ENCODE measurements at places on chromosomes 2 and 18.

GRCh38 chr2:236161531-236161930 lies 6.7 kb downstream of the GBX2 start:
- no peak for DNase-seq

- DNase-seq = no peak
Measured at GRCh38 chr18:64330161-64330560, 181.3 kb upstream of the LINC00305 start.

GRCh38 chr18:8821531-8821930 lies 116.2 kb downstream of the MTCL1 start:
- DNase-seq = no peak

DNA sequence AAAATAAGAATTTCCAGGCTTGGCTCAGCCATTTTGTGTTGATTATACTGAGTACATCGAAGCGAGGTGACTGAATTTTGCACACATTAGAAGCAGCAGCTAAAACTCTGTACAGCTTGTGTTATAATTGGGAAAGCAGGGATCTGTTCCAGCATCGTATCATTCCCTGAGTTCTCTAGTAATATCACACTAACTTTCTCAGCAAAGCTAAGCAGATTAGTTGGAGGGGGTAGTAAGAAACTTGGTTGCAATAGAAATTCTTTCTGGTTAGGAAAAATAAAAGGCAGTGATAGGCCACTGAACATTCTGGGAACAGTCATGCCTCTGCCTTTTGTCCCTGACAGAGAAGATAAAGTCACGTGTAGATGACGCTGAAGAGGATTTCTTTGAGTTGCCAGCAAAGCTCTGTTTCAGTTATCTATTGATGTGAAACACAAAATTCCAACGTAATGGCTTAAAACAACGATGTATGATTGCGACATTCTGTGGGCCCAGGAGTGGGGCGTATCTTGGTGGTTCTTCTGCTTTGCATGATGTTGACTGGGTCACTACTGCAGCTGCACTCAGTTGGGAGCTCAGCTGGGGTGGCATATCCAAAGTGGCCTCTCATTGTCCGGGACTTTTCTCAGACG lies 202.1 kb upstream of the MEX3C start:
- DNase-seq = no peak

DNA sequence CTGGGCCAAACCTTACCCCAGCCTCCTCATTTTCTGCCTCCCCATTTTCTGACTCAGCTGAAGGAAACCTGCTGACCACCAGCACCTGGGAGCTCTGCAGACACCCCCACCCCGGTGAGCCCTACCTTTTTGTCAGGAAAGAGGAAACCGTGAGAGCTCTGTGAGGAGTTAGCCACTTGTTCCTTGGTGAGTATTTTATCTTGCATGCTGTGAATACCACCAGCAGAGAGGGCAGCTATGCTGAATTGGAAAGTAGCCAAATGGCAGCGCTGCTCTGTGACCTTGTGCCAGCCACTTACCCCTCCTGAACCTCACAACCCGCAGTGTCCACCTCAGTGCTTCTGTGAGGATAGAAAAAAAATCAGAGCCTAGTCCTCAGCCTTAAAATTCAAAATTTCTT lies 2.5 kb downstream of the MPPE1 start:
- DNase-seq = no peak

GRCh38 chr2:12052796-12053195 lies 306.4 kb downstream of the LPIN1 start:
- DNase-seq = no peak

- no peak for DNase-seq
Measured at GRCh38 chr2:35873921-35874320, 481.7 kb upstream of the CRIM1 start.

DNA sequence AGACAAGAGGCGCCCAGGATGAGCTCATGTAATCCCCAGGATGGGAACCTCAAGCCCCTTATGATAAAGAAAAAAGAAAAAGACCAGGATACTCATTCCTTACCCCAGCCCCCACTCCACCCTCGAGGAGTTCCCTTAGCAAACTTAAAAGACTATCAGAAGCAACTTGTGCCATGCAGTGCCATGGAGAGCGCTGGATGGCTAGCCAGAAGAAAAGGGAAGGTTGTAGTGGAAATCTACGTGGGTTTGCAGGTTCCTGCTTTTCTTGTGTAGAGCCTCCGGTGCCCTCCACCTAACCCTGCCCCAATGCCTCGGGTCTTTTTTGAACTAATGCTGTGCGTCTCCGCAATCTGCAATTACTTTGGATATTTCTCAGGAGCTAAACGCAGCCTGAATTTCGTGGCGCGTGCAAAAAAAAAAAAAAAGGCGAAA lies 16.2 kb upstream of the BCL11A start:
- no peak for DNase-seq

DNA sequence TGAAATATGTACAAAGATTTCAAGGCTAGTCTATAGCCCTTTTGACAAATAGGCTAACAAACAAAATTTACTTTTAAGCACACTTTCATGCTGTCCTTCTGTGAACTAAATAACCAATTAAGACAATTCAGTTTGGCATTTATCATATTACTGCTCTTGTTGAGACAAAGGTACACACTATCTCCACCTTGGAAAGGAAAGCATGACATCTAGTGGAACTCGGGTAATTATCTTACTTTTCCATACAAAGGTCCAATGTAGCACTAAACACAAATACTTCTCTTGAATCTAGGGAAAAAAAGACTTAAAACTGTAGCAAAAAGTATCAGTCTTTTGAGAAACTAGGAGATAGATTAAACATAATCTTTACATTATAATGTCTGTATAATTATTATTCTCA lies 125.0 kb upstream of the CD226 start:
- no peak for DNase-seq

DNA sequence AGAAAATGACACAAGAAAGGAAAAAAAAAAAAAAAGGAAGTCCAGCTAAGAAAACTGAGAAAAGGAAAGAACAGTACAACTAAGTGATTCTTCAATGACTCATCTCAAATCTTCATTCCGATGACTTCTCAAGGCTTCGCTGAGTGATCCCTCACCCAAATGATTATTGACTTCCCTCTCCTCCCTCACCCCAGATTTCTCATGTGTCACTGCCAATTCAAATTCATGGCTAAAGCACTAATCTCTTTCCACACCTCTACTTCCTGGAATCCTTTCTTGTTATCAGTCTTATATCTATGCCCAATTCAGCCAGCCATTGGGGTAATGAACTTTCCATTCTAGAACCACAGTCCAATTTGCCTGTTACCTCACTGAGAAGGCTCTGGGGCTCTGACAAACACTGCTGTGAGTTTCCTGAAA lies 7.2 kb upstream of the ABCB11 start:
- DNase-seq = no peak

DNA sequence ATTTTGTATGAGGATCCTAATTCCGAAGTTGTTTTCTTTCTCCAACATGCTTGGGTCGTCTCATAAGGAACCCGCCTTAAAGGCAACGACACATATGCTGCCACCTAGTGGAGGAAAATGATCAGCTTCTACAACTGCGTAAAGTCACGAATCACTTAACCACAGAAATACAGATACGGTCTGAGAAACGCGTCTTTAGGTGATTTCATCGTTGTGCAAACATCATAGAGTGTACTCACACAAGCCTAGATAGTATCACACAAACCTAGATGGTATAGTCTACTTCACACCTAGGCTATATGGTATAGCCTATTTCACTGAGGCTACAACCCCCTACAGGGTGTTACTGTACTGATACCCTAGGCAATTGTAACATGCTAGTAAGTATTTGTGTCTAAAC lies 13.1 kb downstream of the GNLY start:
- DNase-seq = peak; percentile 26

DNA sequence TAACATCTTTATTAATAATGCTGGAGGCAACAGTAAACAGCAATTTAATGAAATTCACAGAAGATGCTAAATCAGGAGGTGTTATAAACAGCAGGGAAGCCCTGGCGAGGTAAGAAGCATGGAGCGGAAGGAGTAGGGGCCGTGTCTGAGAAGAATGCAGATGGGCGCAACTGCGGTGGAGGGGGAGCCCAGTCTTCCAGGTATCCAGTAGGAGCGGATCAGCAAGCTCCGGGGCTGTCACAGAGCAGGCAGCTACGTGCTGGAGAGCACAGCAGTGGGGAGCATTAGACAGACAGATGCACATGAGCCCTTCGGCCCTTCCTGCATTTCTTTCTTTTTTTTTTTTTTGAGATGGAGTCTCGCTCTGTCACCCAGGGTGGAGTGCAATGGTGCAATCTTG lies 82.3 kb downstream of the SH3RF3 start:
- DNase-seq = no peak

Measured in stimulated activated CD4-positive, alpha-beta T cell treated with anti-CD3 and anti-CD28 coated beads, Interleukin-12 subunit alpha, Interleukin-12 subunit beta, amount 100 ng/mL, for 24 hours (primary cell).